ENCODE measurements at places on chromosomes 2 and 18.

DNA sequence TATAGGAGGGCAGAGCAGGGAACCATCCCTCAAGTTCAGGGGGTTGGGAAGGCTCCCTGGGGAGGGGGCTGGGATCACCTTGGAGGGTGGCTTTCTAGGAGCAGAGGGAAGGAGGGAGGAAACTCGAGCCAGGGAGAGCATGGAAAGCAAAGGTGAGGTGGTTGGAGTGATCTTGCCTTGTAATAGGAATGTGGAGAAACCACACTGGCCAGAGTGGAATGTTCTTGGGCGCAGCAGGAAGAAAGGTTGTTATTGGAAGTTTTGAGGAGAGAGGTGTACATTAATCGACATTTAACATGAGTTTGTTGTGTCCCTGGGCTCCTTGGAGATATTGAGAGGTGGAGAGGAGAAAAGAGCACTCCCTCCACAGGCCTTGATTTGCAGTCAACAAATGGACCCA is 272.2 kb downstream of the PRKCE start:
- no peak for DNase-seq

- DNase-seq, result no peak
Measured at GRCh38 chr18:57853864-57854263, 50.7 kb upstream of the ATP8B1 start.

GRCh38 chr18:56189615-56190014 is 448.8 kb downstream of the TXNL1 start:
- DNase-seq, result no peak

GRCh38 chr2:126220331-126220730 is 435.6 kb upstream of the GYPC start:
- no peak for DNase-seq

- DNase-seq, result no peak
Measured at GRCh38 chr2:134611316-134611715, 107.5 kb downstream of the TMEM163 start.

DNA sequence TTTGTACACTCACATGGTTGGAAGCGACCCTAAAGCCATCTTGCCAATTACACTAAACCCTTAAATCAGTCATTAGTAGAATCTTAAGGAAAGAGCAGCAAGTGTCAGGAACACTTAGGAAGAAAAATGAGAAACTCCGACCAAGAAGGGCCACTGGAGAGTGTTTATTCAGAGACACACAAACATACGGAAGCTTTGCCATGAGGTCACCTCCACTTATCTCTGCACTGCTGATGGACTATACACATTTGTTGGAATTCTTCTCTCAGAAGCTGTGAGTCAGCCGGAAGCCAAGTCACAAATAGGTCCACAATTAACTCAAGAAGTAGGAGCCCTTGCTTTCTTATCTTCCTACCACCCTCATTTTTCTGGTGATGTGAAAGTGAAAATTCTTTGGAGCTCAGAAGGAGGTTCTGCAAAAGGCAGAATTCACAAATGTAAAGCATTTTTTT is 21.6 kb downstream of the BMP10 start:
- DNase-seq, result no peak
